ENCODE measurements at places on chromosomes 11 and 22.
A peak's percentile ranks its signal among the peaks of the same experiment; 100 is the strongest.

- DNase-seq: no peak
These were observed 773.0 kb upstream of the LUZP2 start for GRCh38 chr11:23723861-23724260.

DNA sequence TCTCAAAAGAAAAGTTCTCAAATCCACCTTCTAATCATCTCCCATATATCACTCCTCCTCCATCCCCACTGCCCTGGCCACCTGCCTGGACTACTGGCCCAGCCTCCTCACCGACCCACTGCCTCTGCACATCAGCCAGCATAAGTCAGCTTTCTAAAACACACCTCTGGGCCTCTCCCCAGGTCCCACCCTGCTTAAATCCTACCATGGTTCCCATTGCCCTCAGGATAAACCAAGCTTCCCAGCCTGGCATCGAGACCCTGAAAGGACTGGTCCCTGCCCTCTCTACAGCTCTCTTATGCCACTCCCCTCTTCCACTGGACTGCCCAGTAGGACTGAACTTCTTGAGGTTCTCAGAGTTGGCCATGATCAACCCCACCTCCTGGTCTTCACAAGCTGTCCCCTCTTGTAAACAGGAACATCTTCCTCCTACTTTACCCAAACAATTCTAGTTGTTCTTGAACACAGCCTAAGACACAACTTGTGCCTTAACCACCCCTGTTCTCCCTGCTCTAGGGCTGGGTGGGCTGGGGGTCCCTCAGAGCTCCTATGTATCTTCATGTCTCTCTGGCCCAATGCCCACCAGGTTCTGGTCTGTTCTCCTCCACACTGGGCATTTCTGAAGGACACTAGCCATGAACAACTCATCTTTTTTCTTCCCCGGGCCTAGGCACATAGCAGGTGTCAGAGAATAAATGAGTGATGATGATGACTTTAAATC lies 12.6 kb upstream of the P2RY6 start:
- DNase-seq: no peak

GRCh38 chr22:47044722-47045535 lies 282.5 kb downstream of the TBC1D22A start:
- DNase-seq: no peak

- no peak for DNase-seq
These were observed 20.9 kb downstream of the PRG3 start for GRCh38 chr11:57359896-57360690.

GRCh38 chr11:2362414-2362813 lies 14.7 kb upstream of the CD81 start:
- no peak for DNase-seq

DNA sequence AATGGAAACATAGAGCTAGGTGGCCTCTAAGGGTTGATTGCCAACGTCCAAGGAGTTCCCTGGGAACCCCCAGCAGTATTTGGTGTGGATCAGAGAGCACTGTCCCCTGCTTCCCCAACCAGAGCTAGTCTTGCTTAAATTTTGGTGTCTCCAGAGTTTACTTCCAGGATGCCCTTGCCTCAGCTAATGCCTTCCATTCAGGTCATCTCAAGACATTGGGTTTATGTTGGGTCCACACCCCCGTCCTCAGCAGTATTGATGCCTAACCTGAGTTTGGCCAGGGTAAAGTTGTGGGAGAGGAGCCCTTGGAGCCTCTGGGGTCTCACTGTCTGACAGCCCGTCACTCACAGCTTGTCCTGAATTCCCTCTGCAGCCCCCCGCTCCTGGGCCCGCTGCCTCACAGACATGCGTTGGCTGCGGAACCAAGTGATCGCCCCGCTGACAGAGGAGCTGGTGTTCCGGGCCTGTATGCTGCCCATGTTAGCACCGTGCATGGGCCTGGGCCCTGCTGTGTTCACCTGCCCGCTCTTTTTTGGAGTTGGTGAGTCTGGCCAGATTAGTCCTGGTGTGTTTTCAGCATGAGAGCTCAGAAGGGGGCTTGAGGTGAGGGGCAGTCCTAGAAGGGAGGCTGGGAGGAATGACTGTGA lies 1.4 kb downstream of the RCE1 start:
- peak; percentile 6 for DNase-seq

- no peak for DNase-seq
These were observed 31.8 kb downstream of the MRGPRX1 start for GRCh38 chr11:18907391-18907790.

GRCh38 chr11:95760941-95761340 lies 28.6 kb downstream of the FAM76B start:
- no peak for DNase-seq

- DNase-seq: no peak
These were observed 450 bp downstream of the CBX6 start for GRCh38 chr22:38871360-38872171.

DNA sequence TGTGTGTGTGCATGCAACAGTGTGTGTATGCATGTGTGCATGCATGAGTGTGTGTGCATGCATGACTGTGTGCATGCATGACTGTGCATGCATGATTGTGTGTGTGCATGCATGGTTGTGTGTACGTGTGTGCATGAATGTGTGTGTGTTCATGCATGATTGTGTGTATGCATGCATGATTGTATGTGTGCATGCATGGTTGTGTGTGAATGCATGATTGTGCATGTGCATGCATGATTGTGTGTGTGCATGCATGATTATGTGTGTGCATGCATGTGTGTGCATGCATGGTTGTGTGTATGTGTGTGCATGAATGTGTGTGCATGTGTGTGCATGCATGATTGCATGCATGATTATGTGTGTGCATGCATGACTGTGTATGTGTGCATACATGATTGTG lies 1052.0 kb downstream of the TBC1D22A start:
- no peak for DNase-seq

DNA sequence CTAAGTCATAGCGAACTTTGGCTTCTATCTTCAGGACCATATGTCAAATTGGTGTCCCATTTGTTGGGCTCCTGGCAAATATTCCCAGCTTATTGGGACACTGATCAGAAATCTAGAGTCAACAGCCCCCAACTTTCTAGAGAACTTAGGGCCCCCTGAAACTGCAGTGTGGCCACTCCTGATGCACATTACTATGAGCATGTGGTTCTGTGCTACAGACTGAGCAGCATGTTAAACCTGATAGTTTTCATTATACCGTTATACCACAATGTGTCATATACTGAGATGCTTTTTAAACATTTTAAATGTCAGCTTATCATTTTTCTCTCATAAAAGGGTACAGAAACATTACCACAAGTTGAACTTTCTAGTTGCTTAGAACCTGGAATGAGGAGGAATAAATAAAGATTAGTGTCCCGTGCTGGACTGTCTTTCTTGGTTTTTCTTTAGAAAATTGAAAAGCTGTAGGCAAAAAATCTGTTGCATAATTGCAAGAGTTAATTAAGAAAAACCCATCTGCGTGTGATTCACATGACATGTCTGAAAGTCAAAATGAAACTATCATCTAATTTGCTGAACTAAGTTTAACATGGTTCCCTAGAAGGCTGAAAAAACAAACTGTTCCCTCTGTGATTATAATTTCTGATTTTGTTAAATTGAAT lies 16.4 kb upstream of the CTSC start:
- DNase-seq: no peak

- no peak for DNase-seq
These were observed 142.4 kb downstream of the KIRREL3 start for GRCh38 chr11:126857860-126858808.

- DNase-seq: no peak
These were observed 44.2 kb downstream of the PPFIA1 start for GRCh38 chr11:70314730-70315129.

- DNase-seq: no peak
These were observed 14.0 kb downstream of the EP300 start for GRCh38 chr22:41106122-41106968.

- no peak for DNase-seq
These were observed 10.2 kb downstream of the GNB1L start for GRCh38 chr22:19844377-19845053.

GRCh38 chr22:19085233-19085718 lies 36.9 kb downstream of the DGCR2 start:
- DNase-seq: no peak

- no peak for DNase-seq
These were observed 29.1 kb downstream of the CSF2RB start for GRCh38 chr22:36942556-36942955.

GRCh38 chr11:80930038-80930437 lies 1489.2 kb upstream of the TENM4 start:
- no peak for DNase-seq

DNA sequence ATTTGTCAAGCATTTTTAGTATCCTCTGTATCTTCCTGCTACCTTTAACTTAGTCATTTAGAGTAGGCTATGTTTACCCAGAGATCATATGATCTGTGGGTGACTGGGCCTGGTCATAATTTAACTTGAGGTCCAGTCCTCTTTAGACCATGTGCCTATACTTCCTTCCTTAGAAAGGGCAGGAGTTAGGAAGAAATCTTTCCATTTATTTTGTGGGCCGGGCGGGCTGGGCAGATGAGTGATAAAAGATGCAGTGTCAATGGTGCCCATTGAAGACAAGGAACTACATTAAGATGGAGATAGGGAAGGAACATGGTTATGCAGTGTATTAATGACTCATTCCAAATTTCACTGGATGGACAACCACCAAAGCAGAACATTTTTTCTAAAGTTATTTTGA lies 30.9 kb upstream of the PDE3B start:
- no peak for DNase-seq

GRCh38 chr22:22896601-22897000 lies 9.0 kb downstream of the IGLL5 start:
- no peak for DNase-seq

DNA sequence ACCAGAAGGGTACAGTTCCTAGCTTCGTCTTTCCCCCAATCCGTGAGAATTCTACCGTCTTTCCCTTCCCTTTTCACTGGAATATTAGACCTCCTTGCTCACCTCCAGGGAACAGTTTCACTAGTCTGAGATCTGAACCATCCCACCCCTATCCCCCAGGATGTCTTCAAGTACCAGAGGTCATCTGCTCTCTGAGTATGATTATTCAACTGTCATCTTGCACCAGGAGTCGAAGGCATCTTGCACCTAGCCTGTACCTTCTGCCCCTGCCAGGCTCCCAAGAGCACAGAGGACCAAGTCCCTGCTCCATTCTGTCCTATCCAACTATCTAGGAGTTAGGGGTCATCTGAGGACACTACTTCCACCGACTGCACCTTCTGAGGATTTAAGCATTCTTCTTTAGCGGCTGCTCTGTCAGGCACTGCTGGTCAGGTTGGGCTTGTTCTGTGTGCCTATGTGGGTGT lies 804 bp downstream of the ACER3 start:
- no peak for DNase-seq

GRCh38 chr11:2982214-2982613 lies 9.9 kb downstream of the NAP1L4 start:
- no peak for DNase-seq

Data from activated CD4-positive, alpha-beta T cell treated with anti-CD3 and anti-CD28 coated beads for 1 hour (primary cell).